HFFc6 (cell line): ENCODE measurements at places on chromosomes 1 and 21. TPM values are rescaled to one million over a fixed set of nuclear protein-coding genes. Genes with fewer than 3 reads are reported as not detected.

Gene PI4KB
- total RNA-seq, result 69.4 to 82.5 TPM (median 72.5 TPM) in 3 replicates

Gene TMEM125
- total RNA-seq, result not detected in 3 replicates

Gene SLFNL1
- total RNA-seq, result 0.07 TPM in 1 of 3 replicates, not detected in the others

Gene SLX9
- total RNA-seq, result 25.3 to 32.6 TPM (median 27.7 TPM) in 3 replicates

Gene VHLL
- not detected in 3 replicates for total RNA-seq

Gene PTPRC
- 0.41 to 0.82 TPM (median 0.47 TPM) in 3 replicates for total RNA-seq

Gene CHD1L
- total RNA-seq, result 34.4 to 43.7 TPM (median 42.9 TPM) in 3 replicates

Gene PTAFR
- total RNA-seq, result 0.32 to 0.57 TPM (median 0.35 TPM) in 3 replicates

Gene PLPP3
- total RNA-seq, result 15.1 to 25.5 TPM (median 16.3 TPM) in 3 replicates

Gene AZIN2
- total RNA-seq, result 2.4 to 4.9 TPM (median 2.9 TPM) in 3 replicates

Gene CD53
- total RNA-seq, result not detected in 3 replicates

Gene TEDDM1
- not detected in 3 replicates for total RNA-seq

Gene EFNA1
- total RNA-seq, result 0.19 TPM in 1 of 3 replicates, not detected in the others

Gene SLC25A44
- 20.3 to 22.3 TPM (median 21.7 TPM) in 3 replicates for total RNA-seq

Gene KRTAP24-1
- total RNA-seq, result not detected in 3 replicates

Gene PDE9A
- not detected in 3 replicates for total RNA-seq

Gene LIN28A
- not detected in 3 replicates for total RNA-seq

Gene SNRNP40
- 39.9 to 50.7 TPM (median 45.3 TPM) in 3 replicates for total RNA-seq

Gene OR2T5
- not detected in 3 replicates for total RNA-seq

Gene FAM229A
- total RNA-seq, result 1.1 and 2.0 TPM in 2 replicates

Gene GALNT2
- 179 to 199 TPM (median 179 TPM) in 3 replicates for total RNA-seq
